ENCODE measurements at places on chromosomes 5 and 9. TPM values are rescaled to one million over a fixed set of nuclear protein-coding genes. Genes with fewer than 3 reads are reported as not detected.

Gene C5orf63
- polyA plus RNA-seq: 9.5 TPM

Gene SEMA6A
- 0.20 TPM for polyA plus RNA-seq

Gene ROPN1L
- 6.5 TPM for polyA plus RNA-seq

Gene PCDHGB7
- not detected for polyA plus RNA-seq

Gene CCDC171
- 0.26 TPM for polyA plus RNA-seq

Gene PCDHA10
- not detected for polyA plus RNA-seq

Gene CTNNA1
- polyA plus RNA-seq: 10.1 TPM

GRCh38 chr5:112475747-112476365, 56.8 kb upstream of the EPB41L4A start:
- DNase-seq: no peak

DNA sequence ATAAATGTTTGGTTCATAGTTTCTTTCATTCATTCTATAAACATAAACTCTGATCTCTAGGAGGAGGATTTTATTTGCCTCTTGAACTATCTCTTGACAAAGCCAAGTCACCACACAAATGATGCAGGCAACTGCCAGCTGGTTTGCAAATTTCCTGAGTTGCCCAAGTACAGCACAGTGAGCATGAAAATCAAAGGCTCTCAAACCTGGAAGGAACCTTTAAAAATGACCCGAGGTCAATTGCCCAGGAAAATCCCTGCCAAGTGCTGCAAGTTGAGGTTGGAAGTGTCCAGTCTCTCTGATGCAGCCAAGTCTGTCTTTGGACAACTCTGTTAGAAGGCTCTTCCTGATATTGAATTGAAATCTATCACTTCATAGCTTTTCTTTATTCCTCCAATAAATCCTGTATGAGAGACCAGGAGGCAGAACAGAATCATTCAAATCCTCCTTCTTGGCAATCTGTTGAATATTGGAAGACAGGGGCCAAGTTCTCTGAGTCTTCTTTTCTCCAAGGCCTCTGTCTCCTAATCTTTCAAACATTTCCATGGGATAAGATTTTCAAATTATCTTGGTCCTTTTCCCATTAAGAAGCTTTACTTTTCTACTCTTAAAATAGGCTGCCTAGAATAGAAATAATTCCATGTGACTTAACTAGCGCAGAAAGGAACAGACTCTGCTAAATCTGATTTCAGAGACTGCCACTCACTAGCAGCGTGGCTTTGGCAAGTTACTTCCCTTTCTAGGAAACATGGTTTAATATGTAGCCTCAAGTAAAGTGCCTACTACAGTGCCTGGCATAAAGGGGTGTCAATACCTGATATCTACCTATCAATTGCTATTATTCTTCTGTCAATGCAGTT, 159.2 kb downstream of the SNX18 start:
- DNase-seq: no peak

GRCh38 chr9:91150998-91151717, 210.6 kb downstream of the AUH start:
- DNase-seq: peak; percentile 83

DNA sequence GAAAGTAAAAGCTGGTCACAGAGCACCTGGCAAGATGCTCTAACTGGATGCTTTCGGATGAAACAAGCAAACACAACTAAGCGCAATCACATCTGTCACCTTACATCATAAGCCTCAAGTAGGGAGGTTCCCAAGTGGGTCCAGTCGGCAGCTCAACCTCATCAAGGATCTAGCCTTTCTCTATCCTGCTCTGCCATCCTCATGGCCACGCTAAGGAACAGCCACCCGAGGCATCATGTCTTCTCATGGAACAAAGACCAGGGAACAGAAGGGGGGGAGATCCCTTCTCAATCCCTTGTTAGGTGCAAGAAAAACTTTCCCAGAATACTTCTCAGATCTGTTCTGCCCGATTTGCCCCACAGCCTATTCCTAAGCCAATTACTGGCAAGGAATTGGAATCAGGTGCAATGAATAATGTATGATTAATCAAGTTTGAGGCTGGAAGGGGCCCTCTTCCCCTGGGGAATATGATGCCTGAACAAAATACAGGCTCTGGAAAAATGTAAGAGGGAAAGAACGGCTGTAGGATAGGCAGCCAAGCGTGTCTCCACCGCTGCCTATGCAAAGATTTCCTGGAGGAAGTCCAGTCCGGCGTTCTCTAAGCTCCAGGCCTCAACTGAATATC, 1.3 kb upstream of the HABP4 start:
- DNase-seq: no peak

DNA sequence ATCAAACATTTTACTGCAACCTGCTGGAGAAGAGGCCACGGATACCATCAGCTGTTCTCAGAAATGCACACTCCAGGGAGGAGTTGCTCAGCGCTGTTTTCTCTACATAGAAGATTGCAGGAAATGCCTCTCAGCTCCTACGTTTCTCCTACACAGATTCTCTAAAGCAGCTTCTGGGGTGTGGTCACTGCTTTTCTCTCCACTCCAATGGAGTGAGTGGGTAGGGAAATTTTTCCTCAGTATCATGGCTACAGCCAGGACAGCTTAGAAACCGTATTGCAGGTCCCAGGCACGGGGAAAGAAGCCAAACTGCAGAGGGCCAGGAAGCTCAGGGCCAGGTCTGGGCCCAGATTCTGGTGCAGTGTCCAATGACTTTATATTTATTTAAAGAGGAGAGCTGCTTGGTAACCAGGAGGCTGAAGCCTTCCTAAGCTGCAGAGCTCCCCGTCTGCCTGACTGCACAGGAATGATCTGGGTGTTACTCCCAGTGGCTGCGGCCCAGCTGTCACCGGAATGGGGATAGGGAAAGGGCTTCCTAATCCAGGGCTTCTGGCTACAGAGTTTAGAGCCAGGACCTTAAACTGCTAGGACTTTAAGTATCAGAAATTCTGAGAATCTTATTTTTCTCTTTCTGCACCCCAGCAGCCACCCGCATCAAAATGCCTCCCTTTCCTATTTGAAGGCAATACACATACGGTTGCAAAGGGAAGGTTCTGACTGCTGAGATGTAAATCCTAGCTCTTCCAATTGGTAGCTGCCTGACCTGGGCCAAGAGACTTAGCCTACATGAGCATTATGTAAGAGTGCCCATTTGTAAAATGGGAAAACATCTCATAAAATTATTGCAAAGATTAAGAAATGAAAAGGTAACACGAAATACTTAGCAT, 1.4 kb upstream of the SPTAN1 start:
- peak; percentile 4 for DNase-seq

DNA sequence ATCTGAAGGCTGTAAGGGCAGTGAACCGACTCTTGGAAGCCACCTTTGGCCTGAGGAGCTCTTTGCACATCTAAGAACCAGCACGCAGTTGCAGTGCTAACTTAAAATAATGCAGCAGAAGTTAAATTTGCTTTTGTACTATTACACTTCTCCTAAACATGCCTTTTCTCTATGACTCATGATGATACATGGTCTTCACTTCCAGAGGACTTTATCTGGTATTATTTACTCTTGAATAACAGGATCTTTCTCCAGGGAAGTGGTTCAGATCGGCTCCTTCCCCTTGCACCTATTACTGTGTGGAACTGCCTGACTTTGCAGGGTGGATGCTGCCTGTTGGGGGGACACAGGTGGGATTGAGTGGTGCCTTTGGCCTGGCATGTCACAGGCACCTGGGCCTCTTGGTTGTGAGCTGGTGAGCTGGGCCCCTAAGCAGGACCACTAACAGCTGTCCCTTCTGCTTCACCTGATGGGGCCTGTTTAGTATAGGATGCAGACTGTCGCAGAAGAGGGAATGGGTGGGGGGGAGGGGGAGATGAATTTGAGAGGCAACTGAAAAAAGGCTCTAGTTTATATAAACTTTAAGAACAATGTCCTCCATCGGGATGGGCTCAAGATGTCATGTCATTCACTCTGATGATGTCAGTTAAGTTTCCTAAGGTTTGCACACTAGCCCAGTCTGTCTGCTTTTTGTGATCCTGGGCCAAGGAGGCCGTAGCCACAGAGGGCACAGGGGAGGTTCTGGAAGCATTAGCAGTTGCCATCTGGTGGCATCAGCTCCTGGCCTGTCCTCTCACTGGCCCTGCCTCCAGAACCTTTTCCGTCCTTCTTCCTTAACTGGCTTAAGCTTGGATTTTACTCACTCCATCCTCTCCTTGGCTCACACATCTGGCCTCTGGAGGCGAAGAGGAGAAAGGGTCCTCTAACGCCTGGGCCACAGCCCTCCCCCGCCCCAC, 33.9 kb upstream of the GABBR2 start:
- DNase-seq: no peak

DNA sequence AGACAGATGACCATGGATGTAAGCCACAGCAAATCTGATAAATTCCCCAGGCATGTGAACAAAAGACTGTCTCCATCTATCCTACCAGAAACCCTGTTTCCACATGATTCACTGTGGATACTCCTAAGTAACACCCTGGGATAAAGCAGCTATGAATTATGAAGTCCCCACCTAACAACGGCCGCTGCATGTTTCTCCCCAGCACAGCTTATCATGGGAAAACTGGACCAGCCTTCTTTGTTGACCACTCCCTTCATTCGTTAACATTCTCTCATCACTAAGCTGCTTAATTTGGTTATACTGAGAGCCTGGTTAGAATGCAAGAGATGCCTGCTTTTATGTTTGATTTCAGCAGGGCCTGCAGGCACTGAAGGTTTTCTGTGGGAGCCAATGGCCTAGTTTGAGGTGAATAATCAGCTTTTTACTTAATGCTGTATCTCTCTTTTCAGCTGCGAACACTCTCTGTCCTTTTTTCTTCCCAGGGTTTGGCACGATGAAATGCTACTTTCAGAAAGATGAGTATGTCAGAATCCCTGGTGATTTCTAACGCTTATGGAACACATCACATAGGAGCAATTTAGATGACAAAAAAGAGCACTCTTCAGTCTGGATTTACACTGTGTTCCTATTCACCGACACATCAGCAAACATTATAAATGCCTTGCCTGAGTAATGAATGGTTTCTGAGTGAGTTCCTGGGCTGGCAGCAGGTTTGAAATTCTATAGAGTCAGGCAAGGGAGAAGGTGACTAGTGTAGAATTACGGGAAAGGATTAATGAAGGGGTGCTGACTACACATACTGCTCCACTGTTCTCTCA, 318.4 kb upstream of the ZNF608 start:
- no peak for DNase-seq

DNA sequence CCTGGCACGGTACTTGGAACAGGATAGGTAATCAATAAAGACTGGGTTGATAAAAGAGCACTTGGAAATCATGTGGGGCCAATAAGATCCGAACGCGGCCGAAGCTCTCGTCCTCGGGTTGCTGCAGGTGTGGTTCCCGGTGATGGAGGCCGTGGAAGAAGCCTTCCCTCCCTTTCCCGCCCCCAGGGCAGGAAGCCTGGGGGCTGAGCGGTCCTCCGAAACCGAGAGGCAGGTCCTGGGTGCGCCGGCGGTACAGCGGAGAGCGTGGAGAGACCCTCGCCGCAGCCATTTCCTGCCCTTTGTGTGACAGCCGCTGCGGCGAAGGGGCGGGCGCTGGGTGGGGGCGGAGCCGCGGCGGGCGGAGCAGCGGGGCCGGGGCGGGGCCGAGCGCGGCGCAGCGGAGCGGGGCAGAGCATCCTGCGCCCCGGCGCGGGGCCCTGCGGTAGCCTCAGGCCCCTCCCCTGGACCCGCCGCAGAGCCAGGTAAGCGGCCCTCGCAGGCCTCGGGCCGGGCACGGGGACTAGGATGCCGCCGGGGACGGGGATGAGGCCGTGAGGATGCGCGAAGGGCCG, at the start of gene CYFIP2:
TSS of gene CYFIP2 (plus strand) at position 410 of the 572 bp plus-strand sequence. CDS start 19,239 bp downstream, outside the sequence.
- peak; percentile 88 for DNase-seq

DNA sequence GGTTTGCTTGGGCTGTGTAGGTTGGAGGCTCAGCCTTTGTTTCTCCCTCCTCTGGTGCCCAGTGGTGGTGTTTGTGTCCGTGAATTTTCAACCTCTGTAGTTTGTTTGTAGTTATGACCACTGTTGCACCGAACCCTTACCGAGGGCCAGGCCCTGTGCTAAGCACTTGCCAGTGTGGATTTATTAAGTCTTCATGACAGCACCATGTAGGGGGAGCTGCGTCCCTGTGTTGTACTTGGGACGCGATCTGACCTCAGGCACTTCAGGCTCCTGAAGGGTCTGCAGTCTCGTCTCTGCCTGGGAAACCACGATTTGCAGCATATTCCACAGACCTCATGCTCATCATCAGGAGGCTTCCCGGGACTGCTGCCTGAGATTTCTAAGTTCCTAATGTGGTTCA, 12.8 kb downstream of the TENT4A start:
- no peak for DNase-seq

DNA sequence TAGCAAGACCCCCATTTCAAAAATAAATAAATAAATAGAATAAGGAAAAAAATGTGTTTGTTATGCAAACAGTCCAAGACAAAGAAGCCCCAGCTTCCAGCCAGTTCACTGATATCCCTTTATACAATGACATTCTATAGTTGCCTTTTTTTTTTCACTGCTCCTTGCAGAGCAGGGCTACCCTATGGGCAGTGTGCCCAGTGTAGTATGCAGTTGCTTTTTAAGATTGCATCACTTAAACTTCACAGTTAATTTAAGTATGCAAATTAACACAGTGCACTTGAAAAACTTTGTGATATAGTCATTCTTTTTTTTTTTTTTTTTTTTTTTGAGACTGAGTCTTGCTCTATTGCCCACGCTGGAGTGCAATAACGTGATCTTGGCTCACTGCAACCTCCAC, 40.8 kb upstream of the ARRDC3 start:
- no peak for DNase-seq

DNA sequence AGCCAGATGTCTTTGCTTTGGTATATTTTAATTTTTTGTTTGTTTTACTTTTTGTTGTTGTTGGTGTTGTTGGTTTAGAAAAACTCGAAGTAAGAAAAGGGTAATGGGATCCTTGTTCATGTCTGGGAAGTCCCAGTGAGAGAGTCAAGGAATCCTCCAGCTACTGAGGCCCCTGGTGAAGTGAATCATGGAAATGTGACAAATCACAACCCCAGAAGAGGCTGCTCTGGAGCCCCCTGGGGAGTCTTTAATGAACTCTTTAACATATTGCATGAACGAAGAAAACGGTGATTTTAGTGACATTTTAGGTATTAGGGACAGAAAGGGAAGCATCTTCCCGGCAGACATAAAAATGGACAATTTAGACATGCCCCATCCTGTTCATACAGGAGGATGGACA, 41.3 kb downstream of the TMEM174 start:
- DNase-seq: no peak

- no peak for DNase-seq
These were observed 28.7 kb upstream of the F2RL1 start for GRCh38 chr5:76789991-76790581.

- no peak for DNase-seq
These were observed 6.0 kb upstream of the CCIN start for GRCh38 chr9:36163049-36163785.

All from CD4-positive, alpha-beta memory T cell (primary cell).